IMR-90 (cell line): ENCODE measurements at places on chromosomes 6 and 20. TPM values are rescaled to one million over a fixed set of nuclear protein-coding genes. Genes with fewer than 3 reads are reported as not detected.
A peak's percentile ranks its signal among the peaks of the same experiment; 100 is the strongest.

GRCh38 chr20:64142590-64142989 lies 21.7 kb upstream of the MYT1 start:
- no peak overlapping the region for H3K4me3 ChIP-seq
- no peak overlapping the region for H3K27ac ChIP-seq
- peaks cover 21% of the 10 kb centered on the region for H3K27me3 ChIP-seq
- DNase-seq, result no peak

GRCh38 chr6:148551226-148551625 lies 195.6 kb upstream of the UST start:
- no peak for DNase-seq
- peaks cover 6% of the 10 kb centered on the region; the same call in 1 of the 2 replicates for H3K4me1 ChIP-seq
- H3K36me3 ChIP-seq, result peaks cover 22% of the 10 kb centered on the region
- no peak overlapping the region for H3K27ac ChIP-seq
- H3K27me3 ChIP-seq, result no peaks in the 10 kb centered on the region

ZFAND3 gene
- total RNA-seq, result 10.9 and 13.1 TPM in 2 replicates

GRCh38 chr6:32882879-32883250 lies 28.9 kb downstream of the PSMB9 start:
- H3K27ac ChIP-seq, result no peak overlapping the region
- peaks cover 13% of the 10 kb centered on the region for H3K4me1 ChIP-seq
- H3K4me3 ChIP-seq, result no peak overlapping the region
- peak; percentile 82 for DNase-seq
- H3K27me3 ChIP-seq, result peaks cover 15% of the 10 kb centered on the region
- no peaks in the 10 kb centered on the region for H3K36me3 ChIP-seq

- no peaks in the 10 kb centered on the region; the same call in none of the 2 replicates for H3K36me3 ChIP-seq
- H3K4me1 ChIP-seq, result peaks cover 8% of the 10 kb centered on the region
- H3K27ac ChIP-seq, result peak overlapping the region; percentile 97
- no peaks in the 10 kb centered on the region for H3K27me3 ChIP-seq
- no peak for DNase-seq
Measured at GRCh38 chr20:41029150-41029901, 704 bp downstream of the TOP1 start.

GRCh38 chr6:157535340-157536222 lies 154.6 kb downstream of the ZDHHC14 start:
- no peaks in the 10 kb centered on the region for H3K36me3 ChIP-seq
- H3K27me3 ChIP-seq, result peaks cover 1% of the 10 kb centered on the region; the same call in 1 of the 2 replicates
- H3K4me3 ChIP-seq, result no peak overlapping the region
- peak; percentile 80 for DNase-seq
- peak overlapping the region; percentile 14; the same call in 1 of the 2 replicates for H3K27ac ChIP-seq

- H3K4me1 ChIP-seq, result peaks cover 2% of the 10 kb centered on the region
- DNase-seq, result no peak
- H3K36me3 ChIP-seq, result no peaks in the 10 kb centered on the region
- no peak overlapping the region for H3K4me3 ChIP-seq
Measured at GRCh38 chr6:129215916-129216520, 333.1 kb downstream of the LAMA2 start.

TMEM217 gene
- total RNA-seq, result 1.4 TPM in 2 replicates

LZTS3 gene
- 1.4 TPM in 2 replicates for total RNA-seq

GRCh38 chr6:75906871-75907270 lies 157.8 kb downstream of the MYO6 start:
- DNase-seq, result no peak
- H3K36me3 ChIP-seq, result no peaks in the 10 kb centered on the region
- no peaks in the 10 kb centered on the region for H3K27me3 ChIP-seq

APCDD1L gene
- total RNA-seq, result 2.2 and 2.5 TPM in 2 replicates

GRCh38 chr6:158939255-158940159 lies 60.5 kb downstream of the RSPH3 start:
- H3K4me1 ChIP-seq, result no peaks in the 10 kb centered on the region
- H3K36me3 ChIP-seq, result no peaks in the 10 kb centered on the region
- no peak overlapping the region for H3K27ac ChIP-seq
- H3K4me3 ChIP-seq, result no peak overlapping the region
- no peak for DNase-seq

DNA sequence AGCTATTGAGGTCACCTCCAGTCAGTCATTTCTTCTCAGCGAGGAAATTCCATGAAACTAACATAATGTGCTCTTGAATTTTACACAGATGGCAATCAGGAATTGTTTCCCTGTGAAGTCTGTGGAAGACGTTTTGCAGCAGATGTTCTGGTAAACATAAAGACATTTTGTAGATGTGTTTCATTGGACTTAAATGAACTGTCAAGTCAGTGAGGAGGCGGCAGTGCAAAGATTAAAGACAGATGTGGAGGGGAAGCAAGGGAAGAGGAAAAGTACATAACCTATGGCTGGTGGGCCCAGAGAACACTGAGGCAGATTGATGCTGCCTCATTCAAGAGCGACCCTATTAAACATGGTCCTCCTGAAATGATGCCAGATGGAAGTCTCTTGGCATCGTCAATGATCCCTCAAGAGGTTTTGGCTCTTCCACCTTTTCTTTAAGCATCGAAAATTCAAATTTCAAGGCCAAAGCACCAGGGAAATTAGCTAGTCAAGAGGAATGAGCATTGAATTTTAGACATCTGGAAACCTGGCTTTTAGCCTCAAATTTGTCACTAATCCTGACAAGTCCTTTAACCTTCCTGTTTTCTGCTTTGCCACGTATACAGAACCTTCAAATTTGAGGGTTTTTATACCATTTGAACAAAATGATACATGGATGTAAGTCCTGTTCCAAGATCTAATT lies 20.1 kb downstream of the ZC2HC1B start:
- no peaks in the 10 kb centered on the region for H3K4me1 ChIP-seq
- no peak overlapping the region for H3K27ac ChIP-seq
- H3K27me3 ChIP-seq, result no peaks in the 10 kb centered on the region
- DNase-seq, result peak; percentile 32
- no peak overlapping the region for H3K4me3 ChIP-seq

DNA sequence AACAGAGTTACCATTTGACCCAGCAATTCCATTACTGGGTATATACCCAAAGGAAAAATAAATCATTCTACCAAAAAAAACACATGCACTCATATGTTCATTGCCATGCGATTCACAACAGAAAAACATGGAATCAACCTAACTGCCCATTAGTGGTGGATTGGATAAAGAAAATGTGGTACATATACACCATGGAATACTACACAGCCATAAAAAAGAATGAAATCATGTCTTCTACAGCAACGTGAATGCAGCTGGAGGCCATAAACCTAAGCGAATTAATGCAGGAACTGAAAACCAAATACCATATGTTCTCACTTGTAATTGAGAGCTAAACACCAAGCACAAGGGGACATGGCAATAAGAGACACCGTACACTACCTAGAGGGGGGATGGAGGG lies 12.5 kb downstream of the RALGAPA2 start:
- DNase-seq, result no peak
- no peaks in the 10 kb centered on the region for H3K36me3 ChIP-seq
- H3K27ac ChIP-seq, result no peak overlapping the region

MRPL14 gene
- total RNA-seq, result 43.7 and 52.8 TPM in 2 replicates

GRCh38 chr6:127267646-127268625 lies 1.3 kb downstream of the RNF146 start:
- no peaks in the 10 kb centered on the region for H3K27me3 ChIP-seq
- H3K27ac ChIP-seq, result peak overlapping the region; percentile 98
- H3K4me3 ChIP-seq, result peak overlapping the region; percentile 98
- no peak for DNase-seq
- H3K4me1 ChIP-seq, result no peaks in the 10 kb centered on the region

GRCh38 chr20:20181322-20181721 lies 129.0 kb downstream of the CFAP61 start:
- H3K36me3 ChIP-seq, result no peaks in the 10 kb centered on the region
- no peaks in the 10 kb centered on the region for H3K4me1 ChIP-seq
- H3K27me3 ChIP-seq, result no peaks in the 10 kb centered on the region
- no peak overlapping the region for H3K4me3 ChIP-seq
- no peak overlapping the region for H3K27ac ChIP-seq
